Foreskin keratinocyte (primary cell): ENCODE measurements at places on chromosomes 7 and 10. TPM values are rescaled to one million over a fixed set of nuclear protein-coding genes. Genes with fewer than 3 reads are reported as not detected.

Gene RNF32
- polyA plus RNA-seq = 0.69 and 0.91 TPM in 2 replicates

DNA sequence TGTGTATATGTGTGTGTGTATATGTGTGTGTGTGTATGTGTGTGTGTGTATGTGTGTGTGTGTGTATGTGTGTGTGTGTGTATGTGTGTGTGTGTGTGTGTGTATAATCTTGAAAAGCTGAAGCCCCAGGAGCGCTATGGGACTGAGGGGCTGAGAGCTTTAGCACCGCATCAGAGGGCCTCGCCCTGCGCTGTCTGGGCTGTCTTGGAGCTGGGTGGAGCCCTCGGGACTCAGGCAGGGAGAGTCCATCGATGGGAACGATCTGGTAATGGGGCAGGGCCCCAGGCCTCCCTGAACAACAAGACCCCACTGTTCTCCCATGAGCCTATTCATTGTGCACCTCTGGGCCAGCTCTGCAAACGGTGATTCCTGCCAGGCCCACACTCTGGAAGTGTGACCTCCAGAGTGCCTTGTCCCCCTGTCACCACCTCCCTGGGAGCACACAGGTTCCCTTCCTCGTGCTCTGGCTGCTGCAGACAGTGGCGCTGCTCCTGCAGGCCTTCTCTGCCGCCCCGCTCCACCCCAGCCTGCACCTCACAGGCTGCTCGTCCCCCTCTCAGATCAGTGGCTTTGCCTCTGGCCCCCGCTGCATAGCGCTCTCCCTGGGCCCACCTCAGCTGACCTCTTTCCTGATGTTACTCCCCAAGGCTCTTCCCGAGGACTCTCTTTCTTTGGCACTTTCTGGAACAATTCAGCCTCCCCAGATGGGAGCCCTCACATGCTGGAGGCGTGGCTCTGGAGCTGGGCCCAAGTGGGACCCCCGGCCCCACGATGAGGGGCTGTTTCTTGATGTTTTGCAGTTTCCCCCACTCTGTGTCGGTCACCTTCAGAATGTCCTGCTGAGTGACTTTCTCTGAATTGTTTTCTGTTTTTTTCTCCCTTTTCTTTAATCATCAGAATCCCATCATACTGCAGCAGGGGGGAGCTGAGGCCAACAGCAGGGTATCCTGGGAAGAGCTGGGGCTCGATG is 542.2 kb upstream of the FOXK1 start:
- no peak for DNase-seq

DNA sequence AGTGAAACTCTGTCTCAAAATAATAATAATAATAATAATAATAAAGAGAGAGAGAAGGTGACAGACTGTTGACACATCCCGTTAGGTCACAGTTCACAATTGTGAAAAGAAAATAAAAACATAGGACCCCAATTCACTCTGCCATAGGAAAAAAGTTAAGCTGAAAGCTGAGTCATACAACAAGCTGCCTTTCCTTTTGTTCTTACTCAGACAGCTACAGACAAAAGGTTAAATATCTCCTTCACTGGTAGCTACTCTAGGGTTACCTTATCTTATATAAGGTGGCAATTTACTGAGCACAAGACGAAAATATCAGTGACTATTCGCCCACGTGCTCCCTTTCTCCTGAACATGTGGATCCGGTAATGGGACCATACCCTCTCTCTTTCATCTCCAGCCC is 17.5 kb downstream of the TUBAL3 start:
- DNase-seq = no peak

GRCh38 chr10:101567165-101568006 is 20.7 kb downstream of the POLL start:
- DNase-seq = no peak

Gene ZP3
- 9.8 and 10.3 TPM in 2 replicates for polyA plus RNA-seq
